ENCODE measurements at places on chromosomes 16 and 17. TPM values are rescaled to one million over a fixed set of nuclear protein-coding genes. Genes with fewer than 3 reads are reported as not detected.

CLEC19A gene
- total RNA-seq = not detected

ASPA gene
- 0.16 TPM for total RNA-seq

ZNF469 gene
- 27.9 TPM for total RNA-seq

BTBD17 gene
- not detected for total RNA-seq

CSH1 gene
- total RNA-seq = not detected

ADAD2 gene
- total RNA-seq = not detected

DPH1 gene
- 63.8 TPM for total RNA-seq

WFIKKN1 gene
- total RNA-seq = 0.84 TPM

SPATA22 gene
- not detected for total RNA-seq

TPSG1 gene
- total RNA-seq = not detected

EFNB3 gene
- 28.2 TPM for total RNA-seq

KRT33B gene
- not detected for total RNA-seq

TBX21 gene
- total RNA-seq = not detected

MGAT5B gene
- 1.0 TPM for total RNA-seq

TP53TG3F gene
- total RNA-seq = not detected

PYCARD gene
- 6.5 TPM for total RNA-seq

CDIPT gene
- 51.7 TPM for total RNA-seq

RSKR gene
- 31.3 TPM for total RNA-seq

MYH3 gene
- total RNA-seq = 3.7 TPM

CAPNS2 gene
- total RNA-seq = 2.2 TPM

SPN gene
- total RNA-seq = 0.38 TPM

C17orf67 gene
- total RNA-seq = 3.8 TPM

KCNJ12 gene
- 0.76 TPM for total RNA-seq

APOBR gene
- total RNA-seq = 0.09 TPM

CD79B gene
- not detected for total RNA-seq

HBM gene
- not detected for total RNA-seq

GSG1L gene
- 1.7 TPM for total RNA-seq

TERB1 gene
- total RNA-seq = 0.49 TPM

GLIS2 gene
- 78.2 TPM for total RNA-seq

MT1E gene
- total RNA-seq = not detected

MYO15A gene
- total RNA-seq = 6.3 TPM

CPNE7 gene
- total RNA-seq = 1.2 TPM

CDH13 gene
- 0.80 TPM for total RNA-seq

EME1 gene
- 10.3 TPM for total RNA-seq

ANKS4B gene
- not detected for total RNA-seq

DHRS7C gene
- total RNA-seq = not detected

NUFIP2 gene
- total RNA-seq = 62.3 TPM

KRT33A gene
- total RNA-seq = not detected

DHX58 gene
- total RNA-seq = 11.6 TPM

MYH11 gene
- 0.89 TPM for total RNA-seq

PTGES3L gene
- 1.5 TPM for total RNA-seq

ARSG gene
- total RNA-seq = 11.4 TPM

All from mesothelial cell of epicardium (in vitro differentiated cells).